ENCODE measurements at places on chromosomes 3 and 15.

GRCh38 chr15:76863693-76864092 is 41.4 kb downstream of the SCAPER start:
- DNase-seq: no peak

GRCh38 chr3:134374791-134375581 is 739 bp upstream of the AMOTL2 start:
- DNase-seq: peak; percentile 84

- DNase-seq: no peak
These were observed 16.8 kb upstream of the PLA2G4E start for GRCh38 chr15:42037656-42038055.

DNA sequence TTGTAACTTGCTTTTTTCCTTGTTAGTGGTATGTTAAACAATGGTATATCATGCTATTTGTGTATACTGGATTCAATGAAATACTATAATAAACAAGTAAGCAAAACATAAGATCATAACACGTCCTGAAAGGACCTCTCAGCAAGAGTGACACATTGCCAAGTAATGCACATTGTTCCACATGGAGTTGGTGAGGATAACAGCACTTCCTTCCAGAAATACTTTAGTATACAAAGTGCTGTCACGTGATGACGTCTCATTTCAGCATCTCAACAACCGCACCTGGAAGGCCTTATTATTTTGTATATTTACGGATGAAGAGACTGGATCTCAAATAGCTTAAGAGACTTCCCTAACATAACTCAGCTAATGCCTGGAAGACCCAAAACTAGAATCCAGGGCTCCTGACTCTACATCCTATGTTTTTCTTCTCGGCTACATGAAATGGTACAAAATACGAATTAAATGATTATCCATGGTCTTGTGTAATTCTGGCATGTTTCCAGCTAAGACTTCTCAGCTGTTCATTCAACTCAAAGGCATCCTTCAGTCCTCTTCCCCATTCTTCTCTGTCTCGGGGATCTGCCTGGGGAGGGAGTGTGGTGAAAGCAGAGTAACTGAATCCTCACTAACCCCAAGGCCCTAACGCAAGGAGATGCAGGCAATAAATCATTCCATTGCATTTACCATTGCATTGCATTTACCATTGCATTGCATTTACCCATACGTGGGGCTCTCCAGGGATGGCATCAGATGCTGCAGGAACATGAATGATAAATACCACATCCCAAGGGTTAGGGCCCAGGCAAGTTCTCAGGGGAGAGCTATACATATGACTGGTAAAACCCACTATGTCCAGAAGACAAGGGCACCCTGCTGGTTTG is 79.2 kb downstream of the LIPC start:
- DNase-seq: peak; percentile 55

- no peak for DNase-seq
These were observed 88.6 kb downstream of the TM4SF4 start for GRCh38 chr3:149563114-149563513.

- DNase-seq: peak; percentile 63
These were observed 5.2 kb downstream of the CDV3 start for GRCh38 chr3:133578548-133579191.

DNA sequence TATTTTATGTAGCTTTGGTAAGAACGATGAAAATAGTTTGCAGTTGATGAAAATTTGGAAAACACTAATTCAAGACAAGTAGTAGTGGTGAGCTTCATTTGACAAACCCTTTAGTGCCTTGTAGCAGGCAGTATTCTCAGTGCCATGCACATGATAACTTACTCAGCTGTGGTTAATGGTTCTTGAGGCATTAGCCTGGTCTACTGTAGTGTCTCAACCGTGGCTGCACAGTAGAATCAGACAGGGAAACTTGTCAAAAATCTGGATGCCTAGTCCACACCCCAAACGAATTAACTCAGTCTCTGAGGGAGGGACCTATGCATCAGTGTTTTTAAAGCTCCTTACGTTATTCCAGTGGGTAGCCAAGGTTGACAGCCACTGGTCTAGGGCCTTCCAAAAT is 45.4 kb downstream of the PSMD6 start:
- no peak for DNase-seq

GRCh38 chr3:78728406-78729145 is 1039.2 kb downstream of the ROBO1 start:
- DNase-seq: peak; percentile 47

DNA sequence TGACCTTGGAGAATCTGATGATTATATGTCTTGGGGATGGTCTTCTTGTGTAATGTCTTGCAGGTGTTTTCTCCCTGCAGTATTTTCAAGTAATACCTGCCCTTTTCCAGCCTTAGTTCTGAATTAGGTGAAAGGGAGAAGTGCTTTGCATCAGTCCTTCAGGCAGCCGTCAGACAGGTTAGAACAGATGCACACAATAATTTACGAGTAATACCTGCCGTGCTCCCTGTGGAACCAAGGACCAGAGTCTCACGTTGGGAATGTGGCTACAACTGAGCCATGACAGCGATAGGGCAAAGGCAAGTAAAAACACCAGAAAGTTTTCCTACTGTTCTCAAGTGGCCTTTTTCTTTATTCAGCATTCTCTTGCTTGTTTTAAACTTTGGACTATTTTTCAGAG is 69.1 kb downstream of the CHCHD6 start:
- no peak for DNase-seq

- DNase-seq: peak; percentile 63
These were observed 221.0 kb downstream of the ZMAT3 start for GRCh38 chr3:178850450-178851190.

GRCh38 chr3:23709987-23710386 is 95.8 kb upstream of the UBE2E1 start:
- DNase-seq: no peak

DNA sequence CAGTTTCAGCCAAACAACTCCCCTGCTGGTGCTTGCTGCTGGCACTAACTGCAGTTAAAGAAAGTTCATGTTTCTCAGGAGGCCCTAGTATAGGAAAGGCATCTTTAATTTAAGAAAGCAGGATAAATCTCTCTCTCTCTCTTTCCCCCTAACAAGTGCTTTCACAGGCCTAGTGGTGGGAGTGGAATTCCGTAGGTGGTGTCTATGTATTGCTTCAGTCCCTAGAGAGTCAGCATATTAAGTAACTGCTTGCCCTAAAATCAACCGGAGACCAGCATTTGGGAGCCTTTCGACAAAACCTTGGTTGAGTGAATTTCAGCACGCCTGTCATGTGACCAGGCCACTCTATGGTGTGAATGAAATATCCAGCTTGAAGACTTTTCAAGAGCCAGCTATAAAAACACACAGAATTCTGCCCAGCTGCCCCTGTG is 169.2 kb upstream of the TGFBR2 start:
- DNase-seq: peak; percentile 30

- no peak for DNase-seq
These were observed 49.1 kb upstream of the TJP1 start for GRCh38 chr15:29871401-29871800.

DNA sequence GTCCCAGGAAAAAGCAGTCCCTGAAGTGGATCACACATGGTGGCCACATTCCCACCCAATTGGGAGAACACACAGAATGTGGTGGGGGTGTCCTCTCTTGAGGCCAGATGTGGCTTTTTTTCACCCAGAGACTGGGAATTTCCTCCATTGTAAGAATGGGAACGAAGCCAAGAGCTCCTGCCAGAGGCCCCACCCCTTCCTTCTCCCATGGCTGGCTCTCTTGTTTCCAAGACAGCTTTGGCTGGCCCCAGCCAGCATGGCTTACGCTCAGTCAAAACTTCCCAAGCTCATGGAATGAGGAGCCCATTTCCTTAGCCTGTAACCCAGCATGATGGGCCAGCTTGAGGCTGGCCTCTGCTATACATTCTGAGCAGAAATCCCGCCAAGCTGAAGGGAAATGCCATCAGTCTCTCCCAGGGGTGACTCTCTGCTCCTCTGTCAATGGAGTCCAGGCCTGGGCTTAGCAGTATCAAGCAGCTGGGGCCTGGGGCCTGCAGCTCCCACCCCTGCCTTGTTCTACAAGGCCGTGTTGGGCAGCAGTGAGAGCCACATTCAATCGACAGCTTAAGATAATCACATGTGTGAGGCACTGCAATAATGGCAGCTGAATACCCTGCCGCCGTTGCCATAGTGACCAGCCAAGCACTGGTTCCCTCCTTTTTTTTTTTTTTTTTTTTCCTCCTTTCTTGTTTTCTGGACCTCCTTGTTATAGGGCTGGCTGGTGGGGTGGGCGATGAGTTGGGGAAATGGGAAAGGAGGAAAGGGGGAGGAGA is 142.4 kb downstream of the EPHB1 start:
- DNase-seq: peak; percentile 6

- peak; percentile 35 for DNase-seq
These were observed 53.7 kb upstream of the MAGI1 start for GRCh38 chr3:66092175-66092995.

DNA sequence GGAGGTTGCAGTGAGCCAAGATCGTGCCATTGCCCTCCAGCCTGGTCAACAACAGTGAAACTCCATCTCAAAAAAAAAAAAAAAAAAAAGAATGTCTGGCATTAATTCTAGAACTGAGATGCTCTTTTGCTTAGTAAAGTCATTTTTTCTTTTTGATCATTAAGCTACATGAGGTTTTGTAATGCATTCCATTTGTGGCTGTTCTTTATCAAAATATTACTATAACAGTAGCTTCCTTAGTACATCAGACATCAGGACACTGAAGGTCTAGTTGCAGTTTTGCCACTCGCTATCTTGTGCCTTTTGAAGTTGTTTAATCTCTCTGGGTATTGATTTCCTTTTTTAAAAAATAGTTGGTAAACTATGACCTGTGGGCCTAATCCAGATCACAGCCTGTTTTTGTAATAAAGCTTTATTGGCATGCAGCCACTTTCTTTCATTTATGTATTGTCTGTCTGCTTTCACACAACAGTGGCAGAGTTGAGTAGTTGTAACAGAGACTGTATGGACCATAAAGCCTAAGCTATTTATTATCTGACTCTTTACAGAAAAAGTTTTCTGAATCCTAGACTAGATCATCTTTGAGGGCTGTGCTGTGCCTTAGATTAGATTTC is 76.6 kb downstream of the SLC25A26 start:
- peak; percentile 35 for DNase-seq

GRCh38 chr3:26292780-26293179 is 329.8 kb upstream of the LRRC3B start:
- DNase-seq: no peak

DNA sequence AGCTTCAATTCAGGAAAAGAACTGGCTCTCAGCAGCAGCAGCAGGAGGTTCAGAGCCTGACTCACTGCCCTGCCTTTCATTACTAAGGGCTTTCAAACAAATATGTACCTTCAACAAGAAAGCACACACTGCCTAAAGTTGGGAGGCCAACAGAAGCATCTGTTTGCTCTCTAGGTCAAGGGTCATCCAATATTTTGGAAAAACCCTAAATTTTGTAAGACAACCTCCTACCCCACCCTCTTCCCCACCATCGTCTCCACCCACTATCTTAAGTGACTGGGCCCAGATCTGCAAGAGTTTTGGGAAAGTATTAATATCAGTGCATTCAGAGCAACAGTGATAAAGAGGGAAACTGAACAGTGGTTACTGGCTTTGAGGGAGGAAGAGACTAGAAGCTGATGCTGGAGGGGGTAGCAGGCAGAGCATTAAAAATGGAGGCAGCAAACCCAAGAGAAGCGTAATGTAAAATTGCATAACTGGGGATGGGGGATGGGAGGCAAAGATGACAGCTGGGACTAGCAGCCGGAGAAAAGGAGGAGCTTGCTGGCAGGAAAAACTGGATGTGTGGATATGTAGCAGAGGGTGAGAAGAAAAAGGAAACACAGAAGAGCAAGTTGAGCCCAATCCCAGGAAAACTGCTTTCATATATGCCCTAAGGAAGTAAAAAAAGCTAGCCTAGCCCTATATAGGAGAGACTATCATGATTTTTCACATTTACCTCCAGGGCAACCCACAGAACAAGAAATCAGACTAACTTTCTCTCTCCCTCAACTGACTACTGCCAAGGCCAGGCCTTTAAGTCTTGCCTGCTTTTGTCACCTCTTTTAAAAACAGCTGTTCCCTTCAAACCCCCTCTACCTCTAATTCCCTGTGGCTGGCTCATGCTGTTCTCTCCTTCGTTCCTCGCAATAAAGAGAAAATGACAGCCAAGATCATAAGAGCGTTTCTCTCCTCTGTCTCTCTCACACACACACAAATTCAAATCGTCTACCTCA is 31.4 kb downstream of the NPTN start:
- peak; percentile 76 for DNase-seq

DNA sequence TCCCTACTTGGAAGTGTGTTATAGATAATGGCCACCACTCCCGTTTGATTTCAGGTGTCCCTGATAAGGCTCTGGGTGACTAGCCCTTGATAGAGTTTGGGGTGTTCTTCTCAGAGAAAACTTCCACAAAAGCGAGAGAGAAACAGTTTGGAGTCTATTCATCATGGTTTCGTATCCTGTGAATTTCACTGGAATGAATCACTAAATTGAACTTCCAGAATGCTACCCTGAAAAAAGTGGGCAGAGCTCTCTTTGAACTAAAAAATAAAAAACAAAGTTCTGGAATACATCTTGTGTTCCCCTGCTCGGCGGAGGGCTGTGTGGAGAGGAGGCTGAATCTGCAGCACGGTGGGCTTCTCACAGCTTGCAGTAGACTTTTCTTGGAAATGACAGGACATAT is 52.8 kb upstream of the FAM98B start:
- DNase-seq: peak; percentile 44

- DNase-seq: no peak
These were observed 11.1 kb upstream of the ROPN1B start for GRCh38 chr3:125957674-125958510.

DNA sequence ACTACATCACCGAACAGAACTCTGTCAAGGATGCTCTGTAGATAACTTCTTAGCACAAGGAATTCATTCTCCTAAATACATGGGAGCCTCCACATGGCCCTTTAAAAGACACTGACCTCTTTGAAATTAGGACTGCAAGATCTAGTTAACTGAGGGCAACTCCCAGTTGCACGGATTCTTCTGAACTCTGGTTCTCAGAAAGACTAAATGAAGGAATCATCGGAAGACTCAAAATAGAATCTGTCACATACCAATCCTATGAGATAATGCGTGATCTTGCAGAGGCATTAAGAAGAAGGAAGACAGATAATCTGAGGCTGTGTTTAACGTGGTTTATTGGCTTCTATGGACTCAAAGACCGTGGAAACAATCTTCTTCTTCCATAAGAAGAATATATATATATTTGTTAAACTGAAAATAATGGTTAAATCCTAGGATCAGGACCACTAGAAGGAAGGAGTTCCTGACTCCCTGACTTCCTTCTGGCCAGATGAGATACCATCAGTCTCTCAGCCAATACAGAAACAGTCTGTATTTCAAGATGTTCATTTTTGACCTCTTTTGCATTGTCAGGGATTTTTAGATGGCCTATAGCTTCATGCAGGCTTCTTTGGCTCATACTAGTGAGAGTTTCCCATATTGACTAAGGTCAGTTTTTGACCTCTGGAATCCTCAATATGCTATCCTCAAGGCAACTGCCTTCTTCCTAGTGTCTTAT is 33.9 kb upstream of the TBC1D23 start:
- peak; percentile 93 for DNase-seq

- no peak for DNase-seq
These were observed 12.2 kb downstream of the ALG1L2 start for GRCh38 chr3:130093741-130094391.

Data from EH (cell line).